ENCODE measurements at places on chromosomes 4 and X. TPM values are rescaled to one million over a fixed set of nuclear protein-coding genes. Genes with fewer than 3 reads are reported as not detected.

DNA sequence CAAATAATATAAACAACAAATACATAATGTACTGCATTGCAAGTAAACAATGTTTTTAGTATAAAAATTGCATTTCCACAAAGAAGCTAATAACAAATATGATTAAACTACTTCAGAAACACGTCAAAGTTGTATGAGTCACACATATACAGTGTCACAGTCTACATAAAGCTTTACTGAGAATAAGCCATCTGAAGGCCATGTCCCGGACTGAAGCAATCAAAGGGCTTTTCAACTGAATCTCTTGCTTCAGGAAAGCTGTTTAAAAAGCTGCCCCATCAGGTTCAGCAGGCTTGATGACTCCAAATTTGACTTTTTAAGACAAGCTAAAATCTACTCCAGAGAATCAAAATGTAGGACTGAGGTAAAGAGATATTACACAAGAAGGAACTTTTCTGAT lies 1476.8 kb downstream of the ADGRL3 start:
- H3K27me3 ChIP-seq: no peaks in the 10 kb centered on the region
- no peak overlapping the region for H3K27ac ChIP-seq
- no peaks in the 10 kb centered on the region for H3K4me1 ChIP-seq
- no peak overlapping the region for H3K4me3 ChIP-seq
- H3K36me3 ChIP-seq: no peaks in the 10 kb centered on the region

The TBC1D8B gene
- total RNA-seq: 1.6 TPM

DNA sequence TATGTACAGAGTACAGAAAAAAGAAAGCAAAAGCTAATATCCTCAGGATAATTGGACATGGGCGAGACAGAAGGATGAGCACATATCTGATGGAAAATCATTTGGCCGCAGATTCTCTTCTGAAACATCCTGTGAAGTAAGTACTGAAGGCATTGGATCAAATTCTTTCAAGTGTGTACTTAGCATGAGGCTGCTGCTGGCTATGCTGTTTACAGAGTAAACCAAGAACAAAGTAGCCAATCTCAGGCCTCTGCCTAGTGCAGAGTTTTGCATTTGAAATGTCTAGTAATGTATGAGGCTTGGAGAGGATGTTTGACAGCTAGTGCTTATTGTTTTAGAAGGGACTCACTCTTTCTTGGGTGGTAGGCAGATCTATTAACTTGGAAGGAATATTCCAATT lies 128.5 kb downstream of the MAGEC2 start:
- H3K4me1 ChIP-seq: no peaks in the 10 kb centered on the region
- no peaks in the 10 kb centered on the region for H3K36me3 ChIP-seq
- H3K27me3 ChIP-seq: no peaks in the 10 kb centered on the region
- no peak overlapping the region for H3K4me3 ChIP-seq

DNA sequence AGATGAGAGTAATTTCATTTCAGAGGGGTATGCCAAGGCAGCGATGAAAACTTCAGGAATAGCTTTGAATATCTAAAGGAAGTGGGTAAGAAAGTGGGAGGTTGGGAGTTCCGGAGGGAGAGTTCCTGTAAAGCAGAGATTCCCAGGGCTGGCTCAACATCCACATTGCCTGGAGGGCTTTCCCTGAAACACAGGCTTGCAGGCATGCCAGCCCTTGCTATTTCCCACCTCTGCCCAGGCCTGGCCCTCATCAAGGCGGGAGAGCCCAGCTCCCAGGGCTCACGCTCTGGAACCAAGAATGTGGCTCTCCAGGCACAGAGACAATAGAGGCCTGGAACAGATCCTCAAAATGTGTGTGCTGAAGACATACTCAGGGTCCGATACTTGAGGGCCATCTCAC lies 43.8 kb upstream of the CLDN34 start:
- H3K4me1 ChIP-seq: peaks cover 5% of the 10 kb centered on the region
- no peaks in the 10 kb centered on the region for H3K27me3 ChIP-seq
- no peak overlapping the region for H3K4me3 ChIP-seq
- H3K36me3 ChIP-seq: no peaks in the 10 kb centered on the region
- no peak for DNase-seq
- H3K27ac ChIP-seq: no peak overlapping the region

DNA sequence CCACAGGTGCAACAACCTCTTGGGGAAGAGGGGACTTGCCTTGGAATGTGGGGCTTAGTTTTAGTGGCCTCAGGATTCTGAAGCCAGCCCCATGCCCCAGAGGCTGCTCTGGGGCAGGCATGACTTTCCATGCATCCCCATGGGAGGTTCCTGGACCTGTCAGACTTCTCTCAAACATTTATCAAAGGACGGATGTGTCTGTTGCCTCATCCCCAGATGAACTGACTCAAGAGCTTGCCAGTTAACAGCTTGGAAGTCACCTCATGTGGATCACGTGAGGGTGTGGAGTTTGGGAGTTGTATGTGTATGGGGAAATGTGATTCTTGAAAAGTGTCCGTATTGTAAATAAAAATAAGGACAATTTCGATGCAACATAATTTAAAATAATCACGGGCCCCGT lies 341.5 kb downstream of the ARHGAP10 start:
- H3K27ac ChIP-seq: no peak overlapping the region
- no peaks in the 10 kb centered on the region for H3K36me3 ChIP-seq
- no peak for DNase-seq
- no peaks in the 10 kb centered on the region for H3K27me3 ChIP-seq

The GAGE12E gene
- total RNA-seq: not detected

Measured in neural progenitor cell (in vitro differentiated cells).